ENCODE measurements at places on chromosomes 5 and 9.

DNA sequence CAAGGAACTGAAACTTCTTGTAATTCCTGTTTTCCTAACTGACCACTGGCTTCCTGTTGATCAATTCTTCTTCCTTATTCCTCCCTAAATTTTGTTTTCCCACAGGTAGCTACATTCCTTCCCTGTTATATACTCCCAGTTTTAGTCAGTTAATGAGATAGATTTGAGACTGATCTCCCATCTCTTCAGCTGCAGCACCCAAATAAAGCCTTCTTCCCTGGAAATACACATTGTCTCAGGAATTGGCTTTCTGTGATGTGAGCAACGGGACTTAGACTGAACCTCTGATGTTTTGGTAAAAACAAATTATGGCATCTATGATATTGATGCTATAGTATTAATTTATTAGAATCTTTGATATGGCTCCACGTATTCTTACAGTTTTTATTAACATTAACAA, 617.3 kb upstream of the ST8SIA4 start:
- no peak for DNase-seq

DNA sequence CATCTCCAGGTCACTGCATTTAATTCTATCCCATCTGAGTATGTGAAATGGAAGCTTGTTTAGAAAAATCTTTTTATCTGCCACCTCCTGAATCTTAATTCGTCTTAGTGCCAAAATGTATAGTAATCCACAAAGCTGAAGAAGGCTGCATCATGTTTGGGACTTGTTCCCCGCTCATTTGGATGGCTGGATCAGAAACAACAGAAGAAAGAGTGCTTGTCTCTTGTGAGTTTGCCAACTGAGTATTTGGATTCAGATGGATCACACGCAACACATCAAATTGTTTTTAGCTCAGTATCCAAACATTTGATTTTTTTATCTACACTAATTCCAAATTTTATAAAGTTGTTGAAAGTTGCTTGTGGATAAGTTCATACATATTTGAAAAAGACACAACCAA, 197.2 kb upstream of the PAPPA start:
- no peak for DNase-seq

DNA sequence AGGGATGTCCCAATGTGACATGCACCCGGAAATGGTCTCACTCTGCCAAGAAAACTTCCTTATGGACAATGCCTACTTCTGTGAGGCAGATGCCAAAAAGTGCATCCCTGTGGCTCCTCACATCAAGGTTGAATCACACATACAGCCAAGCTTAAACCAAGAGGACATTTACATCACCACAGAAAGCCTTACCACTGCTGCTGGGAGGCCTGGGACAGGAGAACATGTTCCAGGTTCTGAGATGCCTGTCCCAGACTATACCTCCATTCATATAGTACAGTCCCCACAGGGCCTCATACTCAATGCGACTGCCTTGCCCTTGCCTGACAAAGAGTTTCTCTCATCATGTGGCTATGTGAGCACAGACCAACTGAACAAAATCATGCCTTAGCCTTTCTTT, 37.6 kb upstream of the CCDC152 start:
- DNase-seq = no peak

GRCh38 chr9:97853844-97854695, 1.0 kb downstream of the FOXE1 start:
- DNase-seq = no peak

- DNase-seq = no peak
Observed at GRCh38 chr5:148011398-148012137, 52.2 kb upstream of the SPINK5 start.
